ENCODE measurements at places on chromosomes 1 and 21.

DNA sequence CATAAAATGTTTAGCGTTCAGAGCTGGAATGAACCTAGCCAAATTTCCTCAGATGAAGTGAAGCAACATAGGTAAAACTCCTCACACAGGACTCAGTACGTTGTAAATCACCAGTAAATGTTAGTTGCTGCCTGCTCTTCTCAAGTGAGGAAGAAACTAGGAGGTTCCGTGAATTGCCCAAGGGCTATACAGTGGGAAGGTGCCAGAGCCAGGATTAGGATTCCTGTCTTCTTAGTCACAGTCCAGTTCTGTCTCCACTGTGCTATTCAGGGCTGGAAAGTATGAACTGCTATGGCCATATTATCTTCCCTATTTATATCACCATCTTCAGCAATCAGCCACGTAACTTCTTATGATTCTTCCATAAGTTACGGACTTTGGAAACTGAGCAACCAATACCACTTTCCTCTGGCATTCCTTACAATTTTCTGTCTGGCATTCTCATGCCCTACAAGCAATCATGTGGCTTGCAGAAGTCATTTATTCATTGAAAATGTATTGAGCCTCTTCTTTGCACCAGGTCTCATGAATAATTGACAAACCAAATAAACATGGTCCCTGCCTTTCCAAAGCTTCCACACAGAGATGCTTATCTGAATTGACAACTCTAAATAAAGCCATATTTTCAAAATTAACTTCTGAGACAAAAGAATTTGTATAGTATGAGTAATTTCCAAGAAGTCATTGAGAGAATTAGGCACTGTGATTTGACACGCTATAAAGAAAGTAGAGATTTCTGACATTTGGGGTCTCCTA, 271.6 kb upstream of the SGIP1 start:
- peak; percentile 64 for DNase-seq

DNA sequence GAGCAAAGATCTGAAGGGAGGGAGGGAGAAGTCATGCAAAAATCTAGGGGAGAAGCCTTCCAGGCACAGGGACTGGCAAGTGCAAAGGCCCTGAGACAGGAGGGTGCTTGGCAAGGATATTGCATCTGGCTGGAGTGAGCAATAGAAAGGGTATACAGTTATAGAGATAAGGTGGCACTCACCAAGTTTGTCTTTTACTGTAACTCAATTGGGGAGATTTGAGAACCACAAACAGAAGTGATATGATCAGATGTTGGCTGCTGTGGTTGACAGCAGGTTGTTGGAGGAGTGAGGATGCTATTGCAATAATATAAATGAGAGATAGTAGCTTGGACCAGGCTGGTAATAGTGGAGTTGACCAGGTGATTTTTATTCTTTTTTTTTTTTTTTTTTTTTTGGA, 25.6 kb downstream of the MCOLN3 start:
- no peak for DNase-seq

DNA sequence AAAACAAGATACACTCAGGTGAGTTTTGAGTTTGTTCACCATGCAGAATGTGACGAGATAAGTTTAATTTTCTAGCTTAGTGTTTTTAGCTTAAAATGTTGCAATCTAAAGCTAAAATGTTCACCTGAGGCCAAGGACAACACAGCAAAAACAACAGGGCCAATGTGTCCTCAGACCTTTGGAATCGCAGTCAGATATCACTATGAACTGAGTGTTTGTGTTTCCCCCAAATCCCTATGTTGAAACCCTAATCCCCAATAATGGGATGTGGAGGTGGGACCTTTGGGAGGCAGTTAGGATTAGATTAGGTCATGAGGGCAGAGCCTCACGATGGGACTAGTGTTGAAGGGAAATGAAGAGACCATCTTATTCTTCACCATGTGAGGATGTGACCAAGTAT, 144.4 kb downstream of the GABPA start:
- DNase-seq, result no peak

- no peak for DNase-seq
Measured at GRCh38 chr1:3480369-3480719, 25.9 kb downstream of the ARHGEF16 start.
